ENCODE measurements at places on chromosomes 7 and 10.

GRCh38 chr7:101410743-101411507 lies 48.2 kb downstream of the COL26A1 start:
- H3K4me3 ChIP-seq, result no peak overlapping the region
- no peaks in the 10 kb centered on the region for H3K27me3 ChIP-seq
- no peak for DNase-seq
- no peaks in the 10 kb centered on the region for H3K4me1 ChIP-seq

GRCh38 chr10:34102893-34103506 lies 712.1 kb downstream of the PARD3 start:
- no peaks in the 10 kb centered on the region for H3K27me3 ChIP-seq
- DNase-seq, result no peak

GRCh38 chr7:130903358-130903974 lies 169.5 kb upstream of the KLF14 start:
- peak overlapping the region; percentile 3 for H3K4me3 ChIP-seq
- peaks cover 38% of the 10 kb centered on the region for H3K4me1 ChIP-seq
- no peak for DNase-seq

DNA sequence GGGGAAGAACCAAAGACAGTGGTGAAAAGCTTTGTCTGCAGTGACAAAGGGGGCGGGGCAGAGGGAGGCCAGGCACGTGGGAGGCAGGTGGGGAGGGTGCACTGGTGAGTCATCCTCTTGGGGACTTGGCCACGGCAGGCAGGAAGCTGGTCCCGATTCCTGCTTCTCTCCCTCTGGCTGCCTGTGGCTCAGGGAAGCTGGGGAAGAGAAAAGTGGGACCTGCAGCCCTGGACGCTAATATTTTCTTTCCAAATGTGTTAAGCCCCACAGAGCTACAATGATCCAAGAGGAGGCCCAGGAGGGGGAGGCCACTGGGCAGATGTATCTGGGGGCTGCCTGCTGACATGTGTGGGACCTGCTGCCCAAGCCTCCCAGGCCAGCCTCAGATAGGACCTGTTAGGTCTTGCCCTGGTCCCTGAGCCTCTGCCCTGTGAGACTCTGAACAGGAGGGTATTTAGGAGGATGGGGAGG lies 231.8 kb downstream of the KCNMA1 start:
- H3K36me3 ChIP-seq, result no peaks in the 10 kb centered on the region
- H3K4me3 ChIP-seq, result no peak overlapping the region
- DNase-seq, result peak; percentile 64
- peak overlapping the region; percentile 77 for H3K27ac ChIP-seq
- H3K4me1 ChIP-seq, result peaks cover 57% of the 10 kb centered on the region

DNA sequence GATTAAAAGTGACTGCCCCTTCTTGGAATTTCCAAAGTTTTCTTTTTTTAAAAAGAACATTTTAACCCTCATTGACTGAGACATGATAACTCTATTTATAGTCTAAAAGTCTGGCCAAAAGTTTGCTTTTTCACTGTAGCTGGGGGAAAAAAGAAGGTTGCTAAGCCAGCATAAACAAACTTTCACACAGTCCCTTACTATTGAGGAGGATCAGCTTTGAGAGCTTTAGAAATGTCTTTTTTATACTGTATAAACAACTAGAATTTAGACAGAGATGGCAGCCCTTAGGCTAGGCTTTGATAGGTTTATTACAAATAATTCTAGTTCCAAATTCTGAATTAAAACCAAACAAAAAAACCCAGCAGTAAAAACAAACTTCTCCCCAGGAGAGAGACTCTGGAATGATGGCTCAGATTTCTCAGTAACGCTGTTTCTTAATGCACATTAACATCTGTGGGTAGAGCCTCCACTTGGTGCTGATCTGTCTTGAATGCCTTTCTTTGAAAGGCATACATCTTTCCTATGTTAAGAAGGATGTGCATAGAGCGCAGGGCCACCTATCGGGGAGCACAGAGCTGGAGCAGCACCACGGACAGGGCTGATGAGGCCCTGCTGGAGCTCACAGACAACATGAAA lies 100.9 kb upstream of the PDLIM1 start:
- H3K36me3 ChIP-seq, result peaks cover 35% of the 10 kb centered on the region
- H3K4me3 ChIP-seq, result no peak overlapping the region
- H3K27me3 ChIP-seq, result no peaks in the 10 kb centered on the region
- DNase-seq, result no peak

DNA sequence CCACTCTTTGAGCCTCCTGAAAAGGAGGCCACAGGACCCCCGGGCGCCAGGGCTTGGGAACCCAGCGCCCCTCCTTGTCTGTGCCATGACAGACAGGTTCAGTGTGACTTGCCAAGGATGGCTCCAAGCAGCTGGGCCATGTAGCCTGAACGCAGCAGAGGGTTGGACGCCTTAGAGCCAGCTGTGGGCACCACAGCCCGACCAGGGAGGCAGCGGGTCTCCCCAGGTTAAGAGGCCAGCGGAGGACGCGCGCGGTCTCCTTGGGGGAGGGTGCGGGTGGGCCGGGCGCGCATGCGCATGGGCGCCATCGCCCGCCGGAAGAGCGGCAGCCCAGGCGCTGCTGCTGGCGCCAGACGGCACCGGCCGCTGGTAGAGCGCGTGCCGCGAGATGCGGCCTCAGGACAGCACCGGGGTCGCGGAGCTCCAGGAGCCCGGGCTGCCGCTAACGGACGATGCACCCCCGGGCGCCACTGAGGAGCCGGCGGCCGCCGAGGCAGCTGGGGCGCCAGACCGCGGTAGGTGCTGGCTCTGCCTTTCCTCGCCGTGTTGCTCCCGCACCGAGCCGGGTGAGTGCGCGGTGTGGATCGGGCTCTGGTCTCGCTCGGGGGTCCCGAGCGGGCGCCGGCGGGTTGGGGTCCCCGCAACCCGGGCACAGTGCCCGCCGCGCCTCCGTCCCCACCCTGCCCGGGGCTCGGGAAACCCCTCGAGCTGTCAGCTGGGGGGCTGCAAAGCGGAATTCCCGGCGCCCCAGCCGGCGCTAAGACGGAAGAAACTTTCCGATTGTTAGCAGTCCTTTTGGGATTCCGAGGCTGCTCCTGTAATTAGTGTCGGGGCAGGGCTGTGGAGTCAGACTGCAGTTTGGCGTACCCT lies at the start of gene SLC35G1:
SLC35G1 (plus strand) TSS at position 333 of the 870 bp plus-strand sequence; CDS start at position 389, 56 bp downstream.
- no peaks in the 10 kb centered on the region for H3K27me3 ChIP-seq
- H3K27ac ChIP-seq, result no peak within 1 kb of the TSS
- peak within 1 kb of the TSS; percentile 73 for H3K4me3 ChIP-seq
- no peaks in the 10 kb centered on the region for H3K4me1 ChIP-seq
- DNase-seq, result no peak

GRCh38 chr7:70313271-70313670 lies 715.0 kb downstream of the AUTS2 start:
- no peak overlapping the region for H3K4me3 ChIP-seq
- H3K36me3 ChIP-seq, result no peaks in the 10 kb centered on the region
- no peak for DNase-seq
- no peak overlapping the region for H3K27ac ChIP-seq
- H3K4me1 ChIP-seq, result peaks cover 5% of the 10 kb centered on the region
- H3K27me3 ChIP-seq, result no peaks in the 10 kb centered on the region

DNA sequence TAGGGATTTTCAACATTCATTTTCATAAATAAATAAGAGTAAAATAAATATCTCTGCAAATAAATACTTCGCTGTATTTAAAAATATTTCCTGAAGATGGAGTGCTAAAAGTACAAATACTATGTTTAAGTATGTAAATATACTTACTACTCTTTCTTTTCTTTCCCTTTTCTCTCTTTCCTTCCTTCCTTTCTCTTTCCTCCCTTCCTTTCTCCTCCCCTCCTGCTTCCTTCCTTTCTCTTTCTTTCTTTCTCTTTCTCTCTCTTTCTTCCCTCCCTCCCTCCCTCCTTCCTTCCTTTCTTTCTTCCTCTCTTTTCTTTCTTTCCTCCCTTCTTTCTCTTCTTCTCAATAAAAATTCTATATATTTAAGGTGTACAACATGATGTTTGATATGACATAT lies 496.1 kb downstream of the CCSER2 start:
- no peak for DNase-seq
- H3K4me1 ChIP-seq, result no peaks in the 10 kb centered on the region
- H3K27ac ChIP-seq, result no peak overlapping the region
- no peak overlapping the region for H3K4me3 ChIP-seq
- H3K36me3 ChIP-seq, result no peaks in the 10 kb centered on the region
